Astrocyte of the cerebellum (primary cell): ENCODE measurements at places on chromosomes 4 and X.

- DNase-seq: no peak
These were observed 26.7 kb downstream of the PIN4 start for GRCh38 chrX:72208126-72208800.

DNA sequence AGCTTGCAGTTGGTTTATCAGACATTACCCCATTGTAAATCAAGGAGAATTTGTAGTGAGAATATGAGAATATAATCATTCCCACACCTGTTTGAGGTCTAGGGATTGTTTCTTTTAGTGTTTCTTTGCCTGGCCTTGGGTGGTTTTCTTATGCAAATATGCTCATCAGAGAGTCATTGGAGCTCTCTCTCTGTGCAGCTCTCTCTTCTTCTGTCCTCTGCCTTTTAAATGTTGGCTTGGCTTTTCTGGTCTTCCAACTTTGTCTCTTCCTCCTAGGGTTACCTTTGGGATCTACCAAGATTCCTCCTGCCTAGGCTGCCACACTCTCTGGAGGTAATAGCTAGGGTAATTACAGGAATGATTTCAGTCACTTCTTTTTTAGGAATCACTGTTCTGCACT, 102.3 kb upstream of the ARSJ start:
- no peak for DNase-seq

DNA sequence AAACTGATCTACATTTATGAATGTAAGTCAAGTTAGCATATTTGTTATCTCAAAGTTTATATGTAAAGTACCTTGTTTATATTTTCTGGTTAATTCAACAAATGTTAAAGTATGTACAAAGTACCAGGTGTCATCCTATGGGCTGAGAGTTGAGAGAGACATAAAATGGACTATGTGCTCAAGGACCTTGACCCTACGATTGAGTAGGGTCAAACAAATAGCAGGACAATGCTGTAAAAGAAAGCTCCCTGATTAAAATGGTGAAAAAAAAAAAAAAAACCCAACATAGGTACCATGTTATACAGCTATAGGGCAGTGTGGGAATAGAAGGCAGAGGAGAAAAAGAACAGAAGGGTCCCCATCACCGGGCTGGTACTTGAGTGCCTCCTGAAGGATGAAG, 123.4 kb downstream of the CDS1 start:
- no peak for DNase-seq

DNA sequence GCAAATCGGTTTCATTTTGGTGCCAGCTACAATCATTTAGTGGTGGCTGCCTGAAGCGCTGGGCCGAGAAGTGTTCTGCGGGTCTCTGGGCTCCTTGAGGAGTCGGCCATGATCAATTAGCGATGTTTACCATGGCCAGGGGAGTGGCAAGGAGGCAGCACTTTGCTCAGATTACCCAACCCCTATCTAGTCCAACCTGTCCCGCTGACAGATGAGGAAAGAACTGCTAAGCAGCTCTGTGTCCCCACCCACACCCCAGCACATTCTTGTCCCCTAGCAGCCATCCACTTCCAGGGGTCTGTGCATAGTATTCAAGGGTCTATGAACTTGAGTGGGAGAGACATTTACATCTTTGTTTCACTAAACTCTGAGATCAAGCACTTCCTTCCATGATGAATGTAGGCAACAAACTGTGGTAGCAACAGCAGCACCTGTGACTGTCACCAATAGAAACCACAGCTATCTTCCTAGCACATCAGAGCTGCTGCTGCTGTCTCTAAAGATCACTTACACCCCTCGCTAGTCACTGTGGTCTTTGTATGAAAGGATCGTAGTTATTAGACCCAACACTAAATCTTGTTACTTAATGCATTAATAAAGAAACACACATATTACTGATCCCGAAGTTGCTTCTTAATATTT, 331.6 kb downstream of the BCOR start:
- DNase-seq: no peak

DNA sequence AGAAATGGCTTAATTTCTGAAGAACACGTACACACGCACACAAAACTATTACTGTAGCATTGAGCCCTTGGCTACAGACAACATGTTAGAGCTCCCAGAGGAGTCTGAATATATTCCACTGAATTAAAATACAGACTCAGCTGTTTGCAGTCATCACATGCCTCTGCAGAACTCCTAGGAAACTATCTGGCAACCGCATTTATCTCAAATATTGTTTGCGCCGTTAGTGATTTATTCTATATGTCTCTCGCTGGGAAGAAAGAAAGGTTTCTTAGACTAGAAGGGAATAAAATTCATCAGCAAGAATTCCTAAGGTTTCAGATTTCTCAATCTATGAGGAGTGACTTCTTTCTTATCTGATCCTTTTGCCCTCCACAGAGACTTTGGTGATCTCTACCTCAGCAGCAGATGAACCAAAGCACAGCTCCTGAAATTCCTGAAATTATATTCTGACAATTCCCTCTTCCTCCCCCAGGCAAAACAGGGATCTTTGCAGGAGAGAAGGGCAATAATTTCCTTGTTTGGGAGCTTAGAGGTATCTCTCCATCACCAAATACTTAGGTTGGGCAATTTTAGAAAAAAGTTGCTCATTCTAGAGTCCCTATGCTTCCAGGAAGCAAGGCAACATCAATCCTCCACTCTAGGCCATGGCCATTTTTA, 199.2 kb downstream of the APBB2 start:
- no peak for DNase-seq

DNA sequence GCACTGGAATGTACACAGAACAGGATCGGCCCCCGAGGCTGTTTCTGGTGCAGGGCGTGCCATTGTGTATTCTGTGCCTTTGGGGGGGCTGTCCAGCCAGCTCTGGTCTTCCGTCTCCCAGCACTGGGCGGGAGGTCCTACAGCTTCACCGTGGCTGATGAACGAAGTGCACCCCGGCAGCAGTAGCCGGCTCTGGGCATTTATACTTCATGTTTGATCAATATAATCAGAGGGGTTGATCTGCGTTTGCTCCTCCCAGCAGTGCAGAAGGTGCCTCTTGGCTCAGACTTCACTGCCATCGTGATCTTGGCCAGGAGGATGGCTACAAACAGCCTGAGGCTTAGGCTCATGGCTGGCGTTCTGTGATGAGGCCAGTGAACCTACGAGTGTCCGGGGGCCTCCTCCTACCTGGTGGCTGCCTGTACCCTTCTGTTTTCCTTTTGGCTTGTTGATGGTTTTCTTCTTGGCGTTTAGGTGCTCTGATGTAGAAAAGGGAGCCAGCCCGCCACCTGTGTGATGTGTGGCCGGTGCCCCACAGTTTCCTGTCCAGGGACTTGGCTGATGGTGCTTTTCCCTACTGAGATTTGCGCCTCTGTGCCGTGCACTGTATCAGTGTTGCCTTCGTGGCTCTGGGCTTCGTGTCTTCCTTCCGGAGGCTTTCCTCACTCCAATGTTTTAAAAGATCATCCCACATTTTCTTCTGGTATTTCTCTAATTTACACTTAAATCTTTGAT, 31.2 kb upstream of the HGFAC start:
- no peak for DNase-seq

DNA sequence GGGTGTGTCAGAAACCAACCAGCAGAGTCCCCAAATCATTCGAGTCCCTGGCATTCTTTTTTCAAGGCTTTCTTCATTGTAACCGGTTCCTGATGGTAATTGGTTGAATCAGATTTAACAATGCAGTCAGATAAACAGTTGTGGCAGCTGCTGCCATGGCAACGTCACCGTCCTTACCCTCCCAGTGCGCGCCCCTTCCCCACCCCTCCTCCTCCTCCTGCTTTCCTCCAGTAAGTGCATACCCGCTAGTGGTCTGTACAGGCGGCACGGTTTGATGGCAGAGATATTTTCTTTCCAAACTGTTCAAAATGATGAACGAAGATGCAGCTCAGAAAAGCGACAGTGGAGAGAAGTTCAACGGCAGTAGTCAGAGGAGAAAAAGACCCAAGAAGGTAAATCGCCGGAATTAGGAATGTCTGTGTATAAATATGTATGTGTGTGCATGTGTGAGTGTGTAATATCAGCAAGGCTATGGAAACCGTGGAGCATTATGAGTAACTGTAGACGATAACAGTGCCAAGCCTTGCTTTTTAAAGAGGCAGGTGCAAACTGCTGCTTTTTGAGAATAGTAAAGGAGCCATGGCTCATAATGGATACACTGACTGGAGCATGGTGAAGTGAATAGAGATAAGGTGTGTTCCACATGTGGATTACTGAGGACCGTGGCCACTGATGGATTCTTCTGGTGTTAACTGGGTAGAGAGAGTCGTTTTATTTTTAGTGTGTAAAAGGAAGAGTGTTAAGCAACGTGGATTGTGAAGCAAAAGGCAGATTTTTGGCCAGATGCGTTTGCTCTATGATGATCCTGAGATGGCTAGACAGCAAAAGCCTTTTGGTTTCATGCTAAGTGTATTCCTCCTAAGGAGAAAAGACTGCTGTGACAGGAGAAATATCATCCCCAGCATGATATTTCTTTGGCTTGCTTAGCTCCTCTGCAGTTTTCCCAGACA, at the start of gene ANK2:
Gene ANK2 (plus strand): TSS at position 233 of the 950 bp plus-strand sequence. CDS start 76 bp downstream, at position 309.
- no peak for DNase-seq

DNA sequence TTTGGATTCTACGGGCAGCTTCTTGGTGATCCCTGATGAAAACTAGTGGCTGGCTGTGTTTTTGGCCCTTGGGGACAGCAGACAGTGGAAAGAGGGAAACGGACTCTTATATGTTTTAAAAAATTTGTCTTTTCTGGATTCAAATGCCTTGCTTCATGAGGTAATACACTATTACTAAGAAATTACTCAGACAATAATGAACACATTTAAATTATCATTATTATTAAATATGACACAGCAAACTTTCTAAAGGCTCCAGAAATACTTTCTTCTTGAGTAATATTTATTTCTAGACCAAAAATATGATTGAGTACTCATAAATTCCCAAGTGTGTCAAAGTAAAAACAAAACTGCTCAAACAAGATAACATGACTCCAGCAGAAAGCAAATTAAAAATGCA, 520.7 kb upstream of the AADAT start:
- DNase-seq: no peak

DNA sequence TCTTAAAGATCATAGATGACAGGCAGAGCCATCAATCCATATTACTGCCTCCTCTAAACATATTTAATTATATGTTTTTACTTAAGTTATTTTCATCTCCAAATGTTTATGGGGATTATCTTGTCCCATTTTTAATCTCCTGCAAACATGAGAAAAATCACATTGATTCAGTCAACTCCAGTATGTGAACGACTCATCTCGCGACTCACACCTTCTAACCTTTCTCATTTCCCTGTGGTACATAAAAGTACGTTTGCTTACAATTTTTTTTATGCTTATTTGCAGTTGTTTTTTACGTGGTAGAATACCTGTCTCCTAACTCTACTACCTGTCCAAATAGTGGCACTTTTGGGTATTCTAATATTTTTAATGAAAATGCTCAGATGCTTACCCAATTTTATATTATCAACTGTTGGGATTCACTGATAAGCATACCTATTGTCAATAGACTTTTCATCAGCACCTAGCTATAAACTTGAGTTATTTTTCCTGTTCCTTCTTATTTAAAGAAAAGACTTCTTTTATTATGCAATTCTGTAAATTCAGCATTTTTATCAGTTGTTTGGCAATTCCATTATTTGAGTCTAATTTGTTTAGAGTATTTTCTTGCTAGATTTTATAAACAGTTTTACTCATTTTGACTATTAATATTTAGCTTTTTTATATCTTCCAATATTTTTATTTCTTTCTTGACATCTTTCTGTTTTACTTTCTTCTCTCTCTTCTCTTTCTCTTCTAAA, 276.6 kb downstream of the ANK2 start:
- no peak for DNase-seq
